ENCODE measurements at places on chromosomes 16 and 17.

DNA sequence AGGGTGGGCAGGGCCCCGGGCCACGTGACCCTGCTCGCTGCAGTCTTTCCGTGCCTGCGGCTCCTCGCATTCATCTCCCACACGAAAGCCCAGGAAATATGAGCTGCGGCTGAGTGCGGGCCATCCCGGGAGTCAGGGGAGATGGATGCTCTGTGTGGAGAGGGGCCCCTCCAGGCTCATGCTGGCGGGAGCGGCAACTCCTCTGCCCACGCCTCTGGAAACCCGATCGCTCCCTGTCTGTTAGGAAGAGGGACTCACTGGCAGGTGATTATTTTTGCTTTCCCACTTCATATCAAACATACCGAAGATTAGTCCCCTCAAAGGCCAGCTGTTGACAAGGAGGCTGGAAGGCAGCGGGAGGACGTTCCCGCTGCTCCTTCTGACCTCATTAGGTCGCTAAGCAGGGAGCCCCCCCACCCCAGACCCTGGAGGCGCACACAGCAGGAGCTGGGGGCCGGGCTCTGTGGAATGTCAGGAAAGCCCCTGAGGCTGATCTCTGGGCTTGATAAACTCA lies 228.5 kb downstream of the FOXL1 start:
- DNase-seq, result no peak

- no peak for DNase-seq
Measured at GRCh38 chr17:76354317-76354729, 607 bp upstream of the PRPSAP1 start.

GRCh38 chr17:41496803-41497484 lies 7.2 kb upstream of the KRT36 start:
- DNase-seq, result peak; percentile 44

- no peak for DNase-seq
Measured at GRCh38 chr16:47815655-47816054, 340.1 kb downstream of the ABCC12 start.

GRCh38 chr17:76659928-76660655 lies 16.5 kb upstream of the ST6GALNAC1 start:
- DNase-seq, result peak; percentile 25

DNA sequence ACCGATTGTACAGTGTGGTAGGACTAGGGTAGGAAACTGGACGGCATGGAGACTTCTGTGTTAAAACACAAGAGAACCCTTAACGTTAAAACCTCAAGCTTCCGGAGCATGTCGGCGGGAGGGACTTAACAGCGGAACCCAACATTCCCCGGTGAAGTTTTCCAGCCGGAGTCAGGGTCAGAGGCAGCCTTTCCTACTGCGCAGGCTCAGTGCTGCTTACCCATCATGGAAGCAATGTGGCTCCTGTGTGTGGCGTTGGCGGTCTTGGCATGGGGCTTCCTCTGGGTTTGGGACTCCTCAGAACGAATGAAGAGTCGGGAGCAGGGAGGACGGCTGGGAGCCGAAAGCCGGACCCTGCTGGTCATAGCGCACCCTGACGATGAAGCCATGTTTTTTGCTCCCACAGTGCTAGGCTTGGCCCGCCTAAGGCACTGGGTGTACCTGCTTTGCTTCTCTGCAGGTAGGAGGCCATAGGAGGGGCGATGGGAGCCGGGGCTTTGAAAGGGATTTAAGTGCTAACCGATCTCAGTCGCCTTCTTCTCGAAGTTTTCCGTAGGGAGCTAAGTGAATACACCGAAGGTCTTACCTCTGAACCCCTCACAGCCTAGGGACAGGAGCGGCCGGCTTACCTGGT lies at the start of gene PIGL:
PIGL (plus strand) TSS at position 209 of the 634 bp plus-strand sequence; CDS start at position 226, 17 bp downstream.
- DNase-seq, result peak; percentile 57

DNA sequence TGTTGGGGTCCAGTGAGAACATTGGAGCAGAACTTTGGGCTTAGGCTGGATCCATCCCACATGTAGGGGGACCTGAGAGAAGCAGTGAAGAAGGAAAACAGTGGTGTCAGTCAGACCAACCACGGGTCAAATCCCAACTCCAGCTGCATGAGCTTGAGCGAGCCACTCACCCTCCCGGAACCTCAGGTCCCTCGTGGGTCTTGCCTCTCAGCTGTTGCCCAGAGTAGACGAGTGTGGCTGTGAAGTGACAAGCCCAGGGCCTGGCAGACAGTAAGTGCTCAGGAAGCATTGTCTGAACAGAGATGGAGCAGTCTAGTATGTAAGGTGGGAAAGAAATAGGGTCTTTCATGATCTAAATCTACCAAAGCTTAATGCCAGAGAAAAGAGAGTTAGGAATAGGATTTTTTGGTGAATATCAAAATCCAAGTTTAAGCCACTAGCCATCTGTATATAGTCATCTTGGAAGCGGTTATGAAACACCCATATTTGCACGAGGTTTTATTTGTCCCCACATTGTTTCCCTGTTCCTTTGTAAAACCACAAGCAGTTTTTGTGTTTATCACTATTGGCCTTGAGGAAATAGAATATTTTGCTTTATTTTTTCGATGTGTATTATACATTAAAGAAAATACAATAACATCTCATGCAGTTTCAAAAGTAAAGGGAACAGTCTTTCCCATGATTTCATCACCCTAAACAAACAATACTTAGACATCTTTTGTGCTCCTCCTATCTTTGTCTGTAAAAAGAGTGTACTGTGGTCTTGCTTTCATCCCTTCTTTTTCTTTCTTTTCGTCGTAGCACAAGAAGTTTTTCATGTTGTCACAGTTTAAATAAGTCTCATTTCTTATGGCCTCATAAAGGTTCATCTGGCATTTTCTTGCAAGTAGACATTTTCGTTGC lies 112.0 kb downstream of the CLEC16A start:
- DNase-seq, result no peak

DNA sequence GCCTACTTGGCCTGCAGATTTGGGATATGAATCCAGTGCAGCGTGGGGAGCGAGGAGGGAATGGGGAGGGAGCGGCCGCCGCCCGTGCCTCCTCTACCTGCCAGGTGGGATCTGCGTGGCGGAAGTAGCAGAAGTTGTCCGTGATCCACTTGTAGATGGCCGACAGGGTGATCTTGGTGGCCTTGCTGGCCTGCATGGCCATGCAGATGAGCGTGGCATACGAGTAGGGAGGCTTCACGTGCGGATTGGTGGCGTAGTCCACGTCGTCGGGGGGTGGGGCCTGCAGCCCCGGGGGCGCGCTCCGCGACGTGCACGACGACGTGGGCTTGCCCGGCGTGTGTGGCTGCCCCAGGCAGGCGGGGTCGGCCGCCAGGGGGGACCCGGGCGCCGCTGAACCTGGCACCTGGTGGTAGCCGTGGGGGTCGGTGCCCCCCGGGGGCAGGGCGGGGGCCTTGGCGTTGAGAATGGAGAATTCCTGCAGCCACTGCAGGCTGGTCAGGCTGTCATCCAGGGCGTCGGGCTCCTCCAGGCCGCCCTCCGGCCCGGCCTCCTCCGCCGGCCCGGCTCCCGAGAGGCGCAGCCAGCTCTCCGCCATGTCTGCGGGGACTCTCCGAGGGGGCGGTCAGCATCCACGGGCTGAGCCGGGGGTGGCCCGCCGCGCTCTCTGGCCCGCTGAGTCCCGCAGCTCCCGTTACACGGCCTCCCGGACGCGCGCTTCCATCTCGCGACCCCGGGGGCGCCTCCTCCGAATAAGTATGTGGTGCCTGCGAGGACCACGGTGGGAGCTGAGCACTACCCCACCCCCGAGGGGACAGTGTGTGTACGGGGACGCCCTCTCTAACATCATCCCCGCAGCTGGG lies 1.0 kb downstream of the FOXJ1 start:
- DNase-seq, result peak; percentile 19

DNA sequence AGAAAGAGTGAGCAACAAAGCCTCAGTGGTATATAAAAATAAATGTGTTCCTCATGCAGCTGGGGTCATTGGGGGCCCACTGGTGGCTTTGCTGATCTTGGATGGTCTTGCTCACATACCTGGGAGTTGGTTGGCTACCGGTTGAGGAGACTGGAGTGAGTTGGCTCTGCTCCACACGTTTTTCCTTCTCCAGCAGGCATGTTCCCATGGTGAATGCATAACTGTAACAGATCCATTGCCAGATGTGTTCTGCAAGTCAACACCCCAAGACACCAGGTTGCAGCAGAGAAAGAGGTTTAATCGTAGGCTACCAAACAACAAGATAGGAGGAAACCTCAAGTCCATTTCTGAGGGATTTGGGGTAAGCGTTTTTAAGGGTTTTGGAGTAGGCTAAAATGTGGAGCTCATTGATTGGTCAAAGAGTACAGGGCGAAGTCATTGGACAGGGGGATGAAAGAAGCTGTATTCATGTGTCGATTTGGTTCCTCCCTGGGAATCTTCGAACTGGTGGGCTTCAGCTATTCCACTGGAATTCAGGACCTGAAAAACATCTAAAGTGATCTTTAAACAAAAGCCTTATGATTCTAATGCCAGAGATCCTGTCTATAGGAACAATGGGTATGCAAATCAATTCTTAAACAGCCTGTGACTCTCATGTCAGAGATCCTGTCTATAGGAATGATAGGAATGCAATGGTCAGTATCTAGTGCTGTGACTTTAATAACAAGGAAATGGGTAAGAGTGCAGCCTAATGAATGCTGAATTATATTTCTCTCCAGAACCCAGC lies 467.5 kb upstream of the C16orf82 start:
- no peak for DNase-seq

DNA sequence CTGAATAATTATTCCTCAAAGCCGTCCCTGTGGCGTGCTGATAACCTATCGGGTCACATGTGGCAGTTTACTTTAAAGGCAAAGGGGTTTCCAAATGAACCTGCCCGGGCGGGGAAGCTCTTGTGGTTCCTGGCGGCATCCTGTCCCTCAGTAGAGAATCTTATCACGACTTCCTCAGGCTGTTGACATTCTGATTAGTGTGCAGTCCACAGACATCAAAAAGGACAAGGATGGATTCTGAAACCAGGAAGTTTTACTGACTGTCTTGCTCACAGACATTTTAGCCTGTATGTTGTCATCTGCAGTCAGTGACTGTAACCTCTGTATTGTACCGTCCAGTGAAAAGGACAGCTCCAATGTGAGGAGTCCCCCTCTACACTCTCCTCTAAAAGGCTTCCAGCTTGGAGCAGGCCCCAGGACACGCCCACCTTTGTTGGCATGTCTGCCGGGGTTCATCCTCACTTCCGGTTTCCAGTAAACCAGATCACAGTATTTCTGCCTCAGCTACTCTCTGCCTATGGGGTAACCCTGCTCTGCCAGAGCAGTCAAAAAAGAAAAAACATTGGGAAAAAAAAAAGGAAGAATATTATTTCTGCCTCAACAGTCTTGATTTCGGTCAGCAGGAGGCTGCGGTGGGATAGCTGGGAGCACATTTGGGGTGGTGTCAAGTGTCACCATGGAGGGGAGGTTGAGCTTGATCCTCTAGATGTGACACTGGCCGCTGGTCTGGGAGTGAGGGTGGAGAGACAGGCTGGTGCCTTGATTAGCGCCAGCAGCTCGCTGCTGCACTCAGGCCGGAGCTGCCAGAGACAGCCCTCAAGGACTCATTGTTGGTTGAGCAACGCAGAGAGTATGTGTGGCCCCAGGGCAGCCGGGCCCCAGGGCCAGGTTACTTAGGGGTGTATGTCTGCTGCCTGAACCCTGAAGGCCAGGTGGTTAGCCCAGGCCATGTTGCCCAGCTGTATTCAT lies 89.0 kb upstream of the DNAH17 start:
- DNase-seq, result peak; percentile 21

GRCh38 chr17:21742326-21742725 lies 50.0 kb downstream of the KCNJ18 start:
- no peak for DNase-seq

GRCh38 chr16:54540525-54541180 lies 254.1 kb upstream of the IRX3 start:
- DNase-seq, result no peak

DNA sequence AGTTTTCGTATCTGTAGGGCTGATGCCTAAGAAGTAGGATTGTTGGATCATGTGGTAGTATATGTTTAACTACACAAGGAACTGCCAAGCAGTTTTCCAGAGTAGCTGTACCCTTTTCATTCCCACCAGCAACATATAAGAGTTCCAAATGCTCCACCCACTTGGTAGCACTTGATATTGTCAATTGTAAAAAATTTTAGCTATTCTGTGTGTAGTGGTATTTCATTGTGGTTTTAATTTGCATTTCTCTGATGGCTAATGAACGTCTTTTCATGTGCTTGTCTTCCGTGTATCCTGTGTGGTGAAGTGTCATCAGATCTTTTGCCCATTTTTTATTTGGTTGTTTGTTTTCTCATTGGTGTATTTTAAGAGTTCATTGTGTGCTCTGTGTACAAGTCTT lies 69.7 kb downstream of the TANC2 start:
- no peak for DNase-seq

DNA sequence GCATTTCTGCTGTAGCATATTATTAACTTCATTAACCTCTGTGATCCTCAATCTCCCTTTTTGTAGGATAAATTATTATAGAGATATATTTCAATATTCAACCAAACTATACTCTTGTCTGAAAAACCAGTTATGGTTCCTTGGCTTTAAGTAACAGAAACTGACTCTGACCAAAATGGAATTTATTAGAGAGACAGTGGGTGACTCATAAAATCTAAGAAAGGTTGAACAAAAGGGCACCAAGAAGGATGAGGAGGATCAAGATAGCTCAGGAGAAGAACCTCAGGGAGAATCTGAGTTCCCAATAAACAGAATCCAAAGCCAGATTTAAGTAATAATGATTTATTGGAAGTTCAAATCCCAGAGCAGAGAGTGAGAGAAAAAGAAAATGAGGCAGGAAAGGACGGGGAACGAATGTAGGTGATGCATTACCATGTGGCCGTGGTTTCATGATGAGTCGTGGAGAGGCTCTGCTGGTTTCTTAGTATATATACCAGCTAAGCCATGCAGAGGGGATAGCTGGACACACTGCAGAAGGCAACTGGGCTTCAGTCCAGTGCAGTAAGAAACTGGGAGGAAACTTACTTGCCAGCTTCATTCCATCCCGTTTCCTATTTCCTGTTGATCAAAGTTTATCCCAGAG lies 151.5 kb upstream of the GOT2 start:
- DNase-seq, result no peak

DNA sequence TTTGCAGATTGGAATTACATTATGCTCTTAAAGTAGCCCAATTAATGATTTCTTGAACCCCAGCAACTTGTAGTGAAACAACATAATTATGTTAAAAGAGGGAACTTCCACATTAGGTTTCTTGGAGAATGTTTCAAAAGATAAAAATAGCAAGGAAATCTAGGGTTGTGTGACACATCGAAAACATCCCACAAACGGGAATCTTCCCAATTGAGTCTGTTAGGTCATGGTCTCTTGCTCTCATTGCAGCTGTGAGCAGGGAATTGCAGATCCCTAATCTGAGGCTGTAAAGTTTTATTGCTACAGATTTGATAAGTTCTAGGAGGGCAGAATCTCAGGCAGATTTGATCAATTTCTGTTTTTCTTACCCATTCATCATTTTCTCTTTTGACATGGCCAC lies 6.7 kb upstream of the LPO start:
- no peak for DNase-seq

GRCh38 chr17:10768750-10769251 lies 35.1 kb downstream of the TMEM238L start:
- no peak for DNase-seq

- peak; percentile 50 for DNase-seq
Measured at GRCh38 chr17:43576563-43577229, 30.6 kb upstream of the ETV4 start.

DNA sequence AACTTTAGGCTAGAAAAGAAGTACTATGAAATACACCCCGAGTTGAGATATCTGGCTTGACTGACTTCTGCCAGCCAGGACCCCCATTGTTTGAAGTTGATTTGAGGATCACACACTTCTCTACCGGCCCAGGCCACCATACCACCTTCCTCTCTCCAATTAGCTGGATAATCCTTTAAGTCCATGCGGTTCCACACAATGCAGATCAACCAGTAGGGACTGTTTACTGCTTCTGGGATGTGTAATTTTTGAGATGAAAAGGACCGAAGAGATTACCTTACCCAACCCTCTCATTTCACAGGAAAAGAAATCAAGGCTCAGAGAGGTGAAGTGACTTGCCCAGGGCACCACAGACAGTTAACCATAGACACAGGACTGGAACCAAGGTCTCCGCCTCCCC lies 20.5 kb downstream of the ERN1 start:
- DNase-seq, result no peak
